CD4-positive, CD25-positive, alpha-beta regulatory T cell (primary cell): ENCODE measurements at places on chromosomes 5 and 9.

GRCh38 chr9:79664375-79664831 lies 92.6 kb downstream of the TLE4 start:
- no peak for DNase-seq

- DNase-seq = no peak
Measured at GRCh38 chr9:69109152-69109551, 64.9 kb upstream of the TJP2 start.

DNA sequence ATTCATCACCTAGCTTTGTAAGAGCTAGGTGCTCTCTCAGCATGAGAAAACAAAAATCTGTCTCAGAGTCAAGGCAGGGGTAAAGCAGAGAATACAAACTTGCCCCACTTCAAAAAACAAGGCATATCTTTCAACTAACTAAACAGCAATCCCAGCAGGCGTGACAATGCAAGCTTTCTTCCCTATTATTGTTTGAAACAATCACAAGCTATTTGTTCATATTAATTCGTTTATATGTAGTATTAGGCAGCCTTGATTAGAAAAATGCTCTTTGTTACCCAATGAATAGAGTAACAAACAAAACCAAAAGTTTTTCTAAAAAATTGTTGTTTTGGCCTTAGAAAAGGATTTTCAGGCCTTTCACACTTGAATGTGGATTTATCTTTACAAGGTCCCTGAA lies 71.1 kb downstream of the LPAR1 start:
- DNase-seq = no peak

DNA sequence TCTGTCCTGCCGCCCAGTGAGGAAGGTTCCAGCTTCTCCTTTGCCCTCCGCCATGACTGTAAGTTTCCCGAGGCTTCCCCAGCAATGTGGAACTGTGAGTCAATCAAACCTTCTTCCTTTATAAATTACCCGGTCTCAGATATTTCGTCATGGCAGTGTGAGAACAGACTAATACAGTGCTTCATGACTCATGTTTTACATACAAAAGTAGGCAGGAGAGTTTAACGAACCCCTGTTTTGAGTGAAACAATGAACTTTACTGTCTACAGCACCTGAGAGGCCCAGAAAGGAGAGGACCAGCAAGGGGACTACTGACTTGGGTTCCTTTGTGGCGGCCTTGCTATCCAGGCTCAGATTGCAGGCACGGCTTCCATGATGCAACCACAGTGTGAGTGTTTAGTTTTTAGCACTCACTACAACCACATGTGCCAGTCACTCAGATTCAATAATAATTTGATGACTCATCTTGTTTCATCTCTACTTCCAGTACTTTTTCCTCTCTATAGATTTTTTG lies 139.1 kb upstream of the CLINT1 start:
- no peak for DNase-seq

GRCh38 chr5:42250-42649 lies 49.7 kb upstream of the PLEKHG4B start:
- DNase-seq = no peak

GRCh38 chr9:81790166-81790565 lies 100.8 kb upstream of the TLE1 start:
- DNase-seq = no peak

GRCh38 chr9:133490201-133490681 lies 11.3 kb upstream of the SLC2A6 start:
- no peak for DNase-seq

DNA sequence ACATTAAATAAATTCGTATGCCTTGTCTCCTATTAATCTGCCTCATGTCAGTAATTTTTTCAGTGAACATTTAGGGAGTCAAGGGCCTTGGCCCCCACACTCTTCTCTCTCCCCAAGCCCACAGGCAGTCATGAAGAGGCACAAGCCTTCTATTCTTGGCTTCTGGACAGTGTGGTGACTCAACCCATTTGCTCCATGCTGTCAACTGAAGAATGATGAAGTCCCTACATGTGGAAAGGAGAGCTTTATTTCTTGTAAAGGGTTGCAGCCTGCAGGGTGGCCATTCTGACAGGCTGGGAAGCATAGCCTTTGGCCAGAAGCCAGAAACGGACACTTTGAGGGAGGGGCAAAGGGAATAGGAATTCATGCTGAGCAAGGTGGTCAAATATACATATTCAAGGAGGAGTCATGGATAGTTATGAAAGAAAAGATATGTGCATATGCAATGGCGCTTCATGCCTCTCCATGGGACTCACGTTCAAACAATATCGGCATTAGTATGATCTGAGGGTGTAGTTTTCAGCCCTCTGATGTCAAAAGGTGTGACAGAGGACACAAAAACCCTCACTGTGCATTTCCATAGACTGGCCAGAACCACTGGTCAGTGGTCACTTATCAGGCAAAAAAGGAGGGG lies 31.3 kb downstream of the ANKRA2 start:
- DNase-seq = no peak

DNA sequence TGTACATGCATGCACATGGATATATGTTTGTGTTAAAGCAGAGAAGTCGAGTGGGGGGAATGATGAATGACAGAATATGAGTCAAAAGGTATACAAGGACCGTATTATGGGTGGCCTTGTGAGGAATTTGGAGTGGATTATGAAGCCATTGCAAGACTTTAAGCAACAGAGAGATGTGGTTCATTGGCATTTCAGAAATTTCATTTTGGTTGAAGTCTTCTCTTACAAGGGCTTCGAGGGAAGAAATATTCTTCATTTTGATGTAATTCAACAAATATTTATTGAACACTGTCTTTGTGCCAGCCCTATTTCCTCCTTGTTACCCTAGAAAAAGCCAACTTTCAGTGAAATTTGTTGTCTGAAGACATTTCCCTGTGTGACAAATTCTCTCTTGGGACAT lies 83.9 kb upstream of the SLCO6A1 start:
- DNase-seq = no peak

DNA sequence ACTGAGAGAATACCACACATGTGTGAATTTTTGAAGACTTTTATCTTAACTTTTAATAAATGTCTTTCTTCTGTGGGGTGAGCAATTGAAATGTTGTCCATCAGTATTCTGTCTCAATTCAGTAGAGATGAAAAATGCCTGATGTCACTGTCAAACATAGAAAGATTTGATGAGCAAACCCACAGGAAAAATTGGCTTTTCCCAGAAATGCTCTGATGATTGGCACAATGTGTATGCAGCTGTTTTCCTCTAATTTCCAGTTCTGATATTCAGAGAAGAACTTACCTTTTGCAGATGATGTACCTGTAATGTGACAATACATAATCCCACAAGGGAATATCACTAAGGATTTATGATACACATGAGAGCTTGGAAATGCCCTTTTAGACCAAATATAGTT lies 340.0 kb downstream of the PTPRD start:
- no peak for DNase-seq

GRCh38 chr9:99576002-99576401 lies 245.7 kb upstream of the NR4A3 start:
- DNase-seq = no peak

- DNase-seq = no peak
Measured at GRCh38 chr5:81136557-81136956, 96.6 kb upstream of the CKMT2 start.

GRCh38 chr9:69121155-69122081 lies 52.7 kb upstream of the TJP2 start:
- no peak for DNase-seq

DNA sequence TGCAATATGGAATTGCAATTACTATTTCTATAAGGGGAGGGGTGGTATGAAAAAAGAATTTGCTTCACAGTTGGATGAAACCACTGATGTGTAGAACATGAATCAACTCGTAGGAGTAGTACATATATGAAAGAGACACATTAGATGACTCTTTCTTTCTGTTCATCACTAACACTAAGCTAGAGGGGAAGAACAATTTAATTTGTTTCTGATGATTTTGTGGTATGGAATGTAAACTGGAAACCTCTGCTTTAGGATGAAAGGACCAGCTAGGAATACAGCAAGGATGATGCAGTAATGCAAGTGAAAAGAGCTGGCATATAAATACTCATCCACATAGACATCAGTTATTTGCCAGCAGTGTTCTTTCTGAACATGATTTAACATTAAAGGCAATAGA lies 113.4 kb downstream of the PAPPA start:
- DNase-seq = no peak

DNA sequence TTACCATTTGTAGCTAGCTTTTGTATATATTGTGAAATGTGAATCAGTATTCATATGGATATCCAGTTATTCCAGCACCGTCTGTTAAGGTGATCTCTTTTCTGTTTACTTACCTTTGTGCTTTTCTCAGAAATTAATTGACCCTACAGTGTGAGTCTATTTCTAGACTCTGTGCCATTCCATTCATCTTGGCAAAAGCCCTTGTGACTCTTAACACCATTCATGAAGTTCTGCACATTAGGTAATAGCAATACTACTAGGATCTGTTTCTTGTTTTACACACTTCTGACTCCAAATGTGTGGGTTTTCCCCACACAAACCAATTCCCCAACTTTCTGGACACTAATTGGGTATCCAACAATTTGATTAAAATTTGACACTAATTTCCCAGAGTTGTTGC lies 40.4 kb downstream of the SLC12A2 start:
- DNase-seq = no peak

DNA sequence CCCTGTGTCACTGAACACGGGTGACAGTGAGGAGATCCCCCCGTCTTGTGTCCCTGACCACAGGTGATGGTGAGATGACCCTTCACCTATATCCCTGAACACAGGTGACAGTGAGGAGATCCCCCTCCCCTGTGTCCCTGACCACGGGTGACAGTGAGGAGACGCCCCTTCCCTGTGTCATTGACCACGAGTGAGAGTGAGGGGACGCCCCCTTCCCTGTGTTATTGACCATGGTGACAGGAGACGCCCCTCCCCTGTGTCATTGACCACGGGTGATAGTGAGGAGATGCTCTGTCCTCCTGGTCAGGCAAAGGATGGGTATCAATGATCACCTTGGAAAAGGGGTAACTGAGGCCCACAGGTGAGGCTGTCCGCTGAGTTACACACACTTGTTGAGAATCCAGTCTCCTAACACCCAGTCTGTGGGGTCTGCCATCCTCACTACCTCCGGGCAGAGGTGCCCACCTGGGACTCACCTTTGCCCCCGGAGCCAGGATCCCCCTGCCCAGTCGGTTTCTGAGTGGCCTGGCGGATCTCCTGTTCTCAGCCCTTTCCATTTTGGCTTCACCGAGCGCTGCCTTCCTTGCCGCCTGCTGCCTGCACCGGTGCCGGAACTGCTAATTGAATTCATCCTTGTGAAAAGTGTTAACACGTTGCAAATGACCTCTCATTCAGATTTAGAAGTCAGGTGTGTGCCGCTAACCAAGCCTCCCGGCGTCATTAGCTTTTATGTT lies 68.2 kb upstream of the BARHL1 start:
- no peak for DNase-seq

GRCh38 chr5:39977066-39977655 lies 552.4 kb upstream of the DAB2 start:
- DNase-seq = no peak

- no peak for DNase-seq
Measured at GRCh38 chr5:123176224-123176937, 87.3 kb downstream of the PRDM6 start.

- peak; percentile 52 for DNase-seq
Measured at GRCh38 chr9:6566409-6567139, 79.0 kb downstream of the GLDC start.

DNA sequence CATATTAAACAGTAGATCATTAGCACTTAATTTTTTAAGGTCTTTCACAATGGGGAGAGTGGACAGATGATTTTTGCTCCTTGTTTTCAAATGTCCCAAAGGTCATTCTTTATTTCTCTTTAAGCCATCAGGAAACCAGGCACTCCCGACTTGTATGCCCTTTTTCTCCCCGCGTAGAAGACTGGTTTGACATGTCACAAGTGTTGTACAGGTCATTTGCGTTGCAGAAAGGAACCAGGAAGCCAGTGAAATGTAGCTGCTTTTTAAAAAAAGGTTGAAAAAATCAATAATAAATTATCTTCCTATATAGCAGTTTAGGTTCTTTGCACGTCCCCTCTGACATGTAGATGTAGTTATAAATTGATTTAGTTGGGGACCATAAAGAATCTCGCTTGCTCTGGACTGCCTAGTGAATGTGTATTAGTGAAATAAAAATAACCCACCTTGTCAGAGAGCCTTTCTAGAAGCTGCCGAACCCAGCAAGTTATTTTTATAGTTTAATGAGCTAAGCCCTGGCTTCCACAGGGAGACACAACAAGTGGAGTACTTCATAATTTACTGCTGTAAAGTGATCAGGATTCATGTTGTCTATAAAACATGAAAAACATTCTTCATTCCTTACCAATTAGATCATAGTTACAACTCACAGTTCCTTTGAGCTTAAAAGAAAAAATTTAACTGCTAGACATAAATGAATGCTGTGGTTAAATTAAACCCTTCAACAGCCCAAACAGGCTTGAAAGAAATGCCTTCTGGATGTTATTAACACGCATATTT lies 404.6 kb downstream of the CSNK1G3 start:
- no peak for DNase-seq

DNA sequence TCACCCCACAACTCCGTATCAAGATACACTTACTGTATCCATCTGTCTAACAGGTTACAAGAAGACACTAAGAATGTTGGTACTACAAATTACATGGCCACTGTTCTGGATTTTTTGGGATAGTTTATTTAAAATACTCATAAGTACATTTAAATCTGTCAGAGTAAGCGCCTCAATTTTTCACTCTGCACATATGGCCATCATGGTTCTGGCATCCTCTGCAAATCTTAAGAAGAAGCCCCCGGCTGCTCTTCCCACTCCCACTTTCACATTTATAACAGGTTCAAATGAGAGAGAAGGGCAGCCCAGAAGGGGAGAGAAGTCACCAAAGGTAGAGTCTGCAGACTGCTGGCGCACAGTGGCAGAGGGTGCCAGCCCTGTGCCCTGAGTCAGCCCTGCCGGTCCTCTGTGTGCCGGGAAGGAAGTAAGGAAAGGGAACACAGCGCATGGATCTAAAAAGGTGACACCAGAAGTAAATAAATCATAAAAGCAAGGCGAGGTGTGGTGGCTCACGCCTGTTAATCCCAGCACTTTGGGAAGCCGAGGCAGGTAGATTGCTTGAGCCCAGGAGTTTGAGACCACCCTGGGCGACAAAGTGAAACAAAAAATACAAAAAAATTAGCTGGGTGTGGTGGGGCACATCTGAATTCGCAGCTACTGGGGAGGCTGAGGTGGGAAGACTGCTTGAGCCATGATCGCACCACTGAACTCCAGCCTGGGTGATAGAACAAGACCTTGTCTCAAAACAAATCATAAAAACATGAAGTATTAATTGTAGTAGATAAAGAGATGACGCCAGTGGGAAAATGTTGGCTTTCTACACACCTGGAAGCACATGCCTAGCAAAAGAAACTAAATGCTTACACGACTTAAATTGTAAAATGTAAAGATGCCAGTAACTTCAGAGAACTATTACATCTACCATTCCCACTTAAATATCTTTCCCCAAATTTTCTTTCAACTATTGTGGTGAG lies 30.0 kb downstream of the RNF130 start:
- DNase-seq = no peak

GRCh38 chr5:2537378-2538145 lies 213.9 kb downstream of the IRX2 start:
- no peak for DNase-seq

GRCh38 chr5:143402017-143402552 lies 1.4 kb downstream of the NR3C1 start:
- DNase-seq = peak; percentile 13

GRCh38 chr9:130286781-130287428 lies 21.3 kb downstream of the HMCN2 start:
- DNase-seq = no peak
